ENCODE measurements at places on chromosomes 7 and 10. TPM values are rescaled to one million over a fixed set of nuclear protein-coding genes. Genes with fewer than 3 reads are reported as not detected.

ADAM22 gene
- total RNA-seq: 0.67 TPM

ADCY1 gene
- 0.07 TPM for total RNA-seq

ELN gene
- total RNA-seq: 1.8 TPM

MAGI2 gene
- total RNA-seq: 0.84 TPM

SRGN gene
- 1,601 TPM for total RNA-seq

TRIM50 gene
- not detected for total RNA-seq

All from mammary microvascular endothelial cell (primary cell).